GM23248 (cell line): ENCODE measurements at places on chromosomes 6 and 20. TPM values are rescaled to one million over a fixed set of nuclear protein-coding genes. Genes with fewer than 3 reads are reported as not detected.

The TMEM200A gene
- 43.3 and 47.0 TPM in 2 replicates for total RNA-seq

The CCN2 gene
- total RNA-seq, result 397 and 410 TPM in 2 replicates

DNA sequence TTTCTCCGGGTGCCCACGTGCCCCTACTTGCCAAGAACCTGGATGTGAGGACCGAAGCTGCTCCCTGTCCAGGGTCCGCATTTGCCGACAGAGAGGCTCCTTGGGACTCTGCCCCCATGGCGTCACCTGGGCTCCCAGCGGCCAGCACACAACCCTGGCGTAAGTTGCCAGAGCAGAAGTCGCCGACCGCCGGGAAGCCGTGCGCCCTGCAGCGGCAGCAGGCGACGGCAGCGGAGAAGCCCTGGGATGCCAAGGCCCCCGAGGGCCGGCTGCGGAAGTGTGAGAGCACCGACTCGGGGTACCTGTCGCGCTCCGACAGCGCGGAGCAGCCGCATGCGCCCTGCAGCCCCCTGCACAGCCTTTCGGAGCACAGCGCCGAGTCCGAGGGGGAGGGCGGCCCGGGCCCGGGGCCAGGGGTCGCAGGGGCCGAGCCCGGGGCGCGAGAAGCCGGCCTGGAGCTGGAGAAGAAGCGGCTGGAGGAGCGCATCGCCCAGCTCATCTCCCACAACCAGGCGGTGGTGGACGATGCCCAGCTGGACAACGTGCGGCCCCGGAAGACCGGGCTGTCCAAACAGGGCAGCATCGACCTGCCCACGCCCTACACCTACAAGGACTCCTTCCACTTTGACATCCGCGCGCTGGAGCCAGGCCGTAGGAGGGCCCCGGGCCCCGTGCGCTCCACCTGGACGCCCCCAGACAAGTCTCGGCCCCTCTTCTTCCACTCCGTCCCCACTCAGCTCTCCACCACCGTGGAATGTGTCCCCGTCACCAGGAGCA lies 28.3 kb downstream of the ZNF831 start:
- DNase-seq, result no peak

DNA sequence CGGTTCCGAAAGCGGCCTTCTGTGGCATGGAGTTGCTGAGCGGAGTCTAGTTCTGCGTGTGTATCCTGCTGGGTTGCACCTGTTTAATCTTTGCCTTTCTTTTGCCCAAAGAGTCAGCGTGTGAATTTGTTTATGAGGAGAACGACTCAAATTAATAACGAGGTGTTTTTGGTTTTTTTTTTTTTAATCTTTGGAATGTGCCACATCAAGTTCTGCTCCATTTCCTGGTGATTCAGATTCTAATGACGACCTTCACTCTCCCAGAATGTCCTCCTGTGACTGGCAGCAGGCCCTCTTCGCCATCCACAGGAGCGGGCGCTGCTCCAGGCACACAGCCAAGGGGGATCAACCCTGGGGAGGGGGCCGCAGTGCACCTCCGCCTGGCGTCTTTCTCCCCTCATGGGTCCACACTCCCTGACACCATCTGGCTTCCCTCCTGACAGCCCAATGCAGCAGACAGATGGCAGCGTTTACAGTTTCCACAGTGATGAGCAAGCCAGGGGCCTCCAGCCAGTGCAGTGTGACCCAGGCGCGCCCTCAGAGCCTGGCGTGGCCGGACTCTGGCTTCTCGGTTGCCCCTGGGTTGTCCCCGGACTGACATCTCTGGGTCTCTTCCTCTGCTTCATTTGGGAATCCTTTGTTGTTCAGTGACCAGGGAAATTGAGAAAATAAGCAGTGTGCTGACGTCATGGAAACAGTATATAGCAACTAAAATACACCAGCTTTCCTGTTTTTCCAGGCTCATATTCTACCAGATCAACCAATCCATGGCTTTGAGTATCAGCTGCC lies 27.5 kb upstream of the AFDN start:
- DNase-seq, result peak; percentile 22

GRCh38 chr6:82080767-82081166 lies 166.8 kb downstream of the IBTK start:
- no peak for DNase-seq
